Frontal cortex (tissue), 4 donors: ENCODE measurements at places on chromosomes 2 and 18. TPM values are rescaled to one million over a fixed set of nuclear protein-coding genes. Genes with fewer than 3 reads are reported as not detected.

Gene GYPC
- total RNA-seq, result 19.6 TPM

- no peak for DNase-seq
These were observed 45.9 kb upstream of the SIX2 start for GRCh38 chr2:45055162-45055605.

GRCh38 chr2:62306751-62307468, 111.0 kb downstream of the B3GNT2 start:
- DNase-seq, result no peak

Gene SOX11
- total RNA-seq, result 345 TPM
